Upper lobe of left lung (tissue), 6 donors: ENCODE measurements at places on chromosomes 5 and 9. TPM values are rescaled to one million over a fixed set of nuclear protein-coding genes. Genes with fewer than 3 reads are reported as not detected.
A peak's percentile ranks its signal among the peaks of the same experiment; 100 is the strongest.

The ARAP3 gene
- total RNA-seq, result 43.0 TPM

The FYB1 gene
- total RNA-seq, result 42.1 TPM

The FCN1 gene
- total RNA-seq, result 15.6 TPM

The ALDOB gene
- total RNA-seq, result not detected

The ADRB2 gene
- 77.4 TPM for total RNA-seq

The ALDH1B1 gene
- total RNA-seq, result 16.1 TPM

The GGTA1 gene
- 8.7 TPM for total RNA-seq

The PTBP3 gene
- 82.6 TPM for total RNA-seq

GRCh38 chr5:109611505-109611904 is 78.2 kb upstream of the MAN2A1 start:
- no peak for DNase-seq

GRCh38 chr5:1409381-1410110 is 35.7 kb downstream of the SLC6A3 start:
- DNase-seq, result no peak

DNA sequence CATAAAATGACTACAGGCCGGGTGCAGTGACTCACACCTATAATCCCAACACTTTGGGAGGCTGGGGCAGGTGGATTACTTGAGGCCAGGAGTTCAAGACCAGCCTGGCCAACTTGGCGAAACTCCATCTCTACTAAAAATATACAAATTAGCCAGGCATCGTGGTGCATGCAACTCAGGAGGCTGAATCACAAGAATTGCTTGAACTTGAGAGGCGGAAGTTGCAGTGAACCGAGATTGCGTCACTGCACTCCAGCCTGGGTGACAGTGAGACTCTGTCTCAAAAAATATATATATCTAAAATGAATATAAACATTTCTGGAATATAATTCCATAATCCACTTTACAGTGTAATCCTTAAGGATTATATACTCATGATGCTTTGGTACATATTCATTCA is 66.5 kb downstream of the TEX10 start:
- no peak for DNase-seq

DNA sequence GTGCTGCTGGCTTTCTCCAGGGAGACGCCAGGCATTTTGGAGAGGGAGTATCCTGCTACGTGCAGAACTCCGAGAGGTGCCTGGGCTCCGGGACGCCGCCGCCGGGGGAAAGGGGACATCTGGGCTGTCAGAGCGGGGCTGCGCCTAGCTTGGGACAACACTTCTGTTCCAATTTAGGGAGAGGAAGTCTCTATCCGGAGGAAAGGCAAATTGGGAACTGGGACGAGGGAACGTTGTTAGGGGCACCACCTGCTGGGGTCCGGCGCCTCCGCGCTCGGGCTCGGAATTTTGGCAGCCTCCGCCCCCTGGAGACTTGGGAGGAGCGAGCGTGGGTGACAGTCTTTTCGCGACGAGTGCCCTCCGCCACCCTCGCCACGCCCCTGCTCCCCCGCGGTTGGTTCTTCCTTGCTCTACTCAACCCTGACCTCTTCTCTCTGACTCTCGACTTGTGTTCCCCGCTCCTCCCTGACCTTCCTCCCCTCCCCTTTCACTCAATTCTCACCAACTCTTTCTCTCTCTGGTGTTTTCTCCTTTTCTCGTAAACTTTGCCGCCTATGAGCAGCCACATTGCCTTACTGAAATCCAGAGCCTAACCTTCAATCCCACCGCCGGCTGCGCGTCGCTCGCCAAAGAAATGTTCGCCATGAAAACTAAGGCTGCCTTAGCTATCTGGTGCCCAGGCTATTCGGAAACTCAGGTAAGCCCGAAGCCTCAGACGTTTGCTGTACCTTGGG is 1.6 kb downstream of the TSLP start:
- DNase-seq, result peak; percentile 90

DNA sequence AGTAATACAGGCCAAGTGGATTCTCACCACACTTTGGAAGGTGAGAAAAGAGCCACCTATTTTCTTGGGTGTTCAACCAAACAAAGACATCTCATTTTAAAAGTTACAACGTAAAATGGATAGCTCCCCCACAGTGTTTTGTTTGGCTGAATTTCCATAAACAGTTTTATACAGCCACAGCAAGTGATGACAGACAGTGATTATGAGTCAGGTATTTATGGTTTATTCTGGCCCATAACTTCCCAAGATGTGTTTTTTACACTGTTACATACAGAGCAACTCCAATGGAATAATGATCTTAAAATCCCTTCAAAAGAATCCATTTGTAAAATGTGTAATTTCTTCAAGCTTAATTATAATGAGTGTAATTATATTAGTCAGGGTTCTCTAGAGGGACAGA is 421.3 kb downstream of the TLE1 start:
- DNase-seq, result no peak

- no peak for DNase-seq
Measured at GRCh38 chr9:111992523-111992922, 95.9 kb downstream of the UGCG start.

DNA sequence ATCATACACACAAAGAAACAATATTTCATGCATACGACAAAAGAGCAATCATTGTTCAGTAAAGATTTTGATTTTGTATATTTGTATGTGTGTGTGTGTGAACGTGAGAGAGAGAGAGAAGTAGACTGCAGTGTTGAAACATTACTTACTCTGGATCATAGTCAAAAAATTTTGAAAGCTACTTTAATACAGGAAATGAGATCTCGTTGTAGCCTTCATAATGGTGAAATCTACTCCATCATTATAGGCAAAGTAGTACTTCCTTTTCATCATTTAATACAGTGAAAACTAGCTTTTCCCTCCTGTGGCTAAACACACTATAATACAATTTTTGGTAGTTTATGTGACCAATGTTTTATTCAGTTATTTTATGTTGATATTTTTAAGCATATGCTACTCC is 1427.7 kb upstream of the C9orf72 start:
- DNase-seq, result no peak

DNA sequence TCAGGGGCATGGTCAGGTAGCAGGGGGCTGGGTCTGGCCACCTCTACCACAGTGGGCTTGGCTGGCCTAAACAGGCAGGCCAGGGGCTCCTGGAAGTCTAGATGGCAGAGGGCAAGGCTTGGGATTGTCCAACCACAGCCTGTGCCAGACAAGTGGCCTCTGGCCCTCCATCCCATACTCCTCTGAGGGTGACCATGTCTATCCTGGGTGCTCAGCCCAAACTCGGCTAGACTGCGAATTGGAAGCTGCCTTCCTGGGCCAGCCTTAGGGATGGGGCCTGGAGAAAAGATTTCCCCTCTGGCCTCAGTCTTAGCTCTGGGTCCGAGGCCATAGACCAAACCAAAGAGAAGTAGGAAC is 110.5 kb downstream of the PHF2 start:
- DNase-seq, result no peak

- no peak for DNase-seq
Measured at GRCh38 chr9:111516061-111516465, 8.9 kb upstream of the ZNF483 start.

- no peak for DNase-seq
Measured at GRCh38 chr5:11928909-11929308, 24.7 kb upstream of the CTNND2 start.

- DNase-seq, result no peak
Measured at GRCh38 chr9:133701321-133701980, 36.7 kb downstream of the SARDH start.

DNA sequence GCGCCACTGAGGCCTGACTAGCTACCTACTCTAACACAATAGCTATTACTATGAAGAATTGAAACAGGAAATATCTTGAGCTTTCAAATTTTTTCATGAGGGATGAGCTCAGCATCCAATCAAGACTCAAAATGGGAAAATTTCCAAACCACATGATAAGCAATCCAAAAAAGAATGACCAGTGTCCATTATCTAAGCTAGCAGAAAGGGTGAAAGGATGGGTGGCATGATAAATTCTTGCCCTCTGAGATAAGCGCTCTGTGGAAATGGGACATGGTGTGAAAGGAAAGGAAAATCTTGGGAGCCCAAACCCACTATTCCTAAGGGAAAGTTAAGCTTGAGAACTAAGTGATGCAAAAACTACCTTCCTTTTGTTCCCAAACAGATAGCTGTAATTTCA is 170.2 kb upstream of the NREP start:
- no peak for DNase-seq

DNA sequence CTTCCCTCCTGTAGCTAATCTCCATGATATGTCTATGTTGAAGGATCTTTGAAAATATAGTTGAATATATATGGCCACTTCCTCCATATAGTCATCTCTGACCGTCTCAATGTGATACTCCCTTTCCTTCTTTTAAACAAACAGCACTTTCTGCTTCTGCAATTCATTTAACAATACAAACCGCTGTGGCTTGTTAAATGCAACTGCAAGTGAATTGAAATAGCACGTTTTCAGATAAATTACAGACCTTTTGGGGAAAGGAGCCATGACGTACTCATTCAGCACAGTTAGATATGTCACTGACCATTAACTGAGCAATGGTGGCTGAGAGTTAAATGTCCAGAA is 82.5 kb downstream of the FBXO38 start:
- DNase-seq, result no peak

GRCh38 chr5:110304176-110304575 is 422.3 kb downstream of the TMEM232 start:
- DNase-seq, result no peak

- DNase-seq, result no peak
Measured at GRCh38 chr9:93091453-93092081, 4.5 kb upstream of the CARD19 start.

DNA sequence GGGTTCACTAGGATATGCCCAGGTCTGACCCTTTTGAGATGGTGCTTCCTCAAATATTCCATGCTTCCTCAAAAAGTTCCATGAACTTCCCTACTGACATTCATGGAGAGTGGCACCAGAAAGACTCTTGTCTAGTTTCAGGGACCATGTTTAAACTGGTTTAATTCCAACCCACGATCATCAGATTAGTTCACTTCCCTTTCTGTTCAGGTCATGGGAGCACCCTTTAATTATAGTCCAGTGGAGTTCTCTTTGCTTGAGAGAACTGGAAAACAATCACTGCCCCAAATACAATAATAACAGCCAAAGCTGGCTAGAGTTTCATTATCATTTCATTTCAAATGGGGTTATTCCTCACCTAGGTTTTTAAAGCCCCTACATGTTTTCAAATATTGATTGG is 9.7 kb upstream of the ERBIN start:
- no peak for DNase-seq

DNA sequence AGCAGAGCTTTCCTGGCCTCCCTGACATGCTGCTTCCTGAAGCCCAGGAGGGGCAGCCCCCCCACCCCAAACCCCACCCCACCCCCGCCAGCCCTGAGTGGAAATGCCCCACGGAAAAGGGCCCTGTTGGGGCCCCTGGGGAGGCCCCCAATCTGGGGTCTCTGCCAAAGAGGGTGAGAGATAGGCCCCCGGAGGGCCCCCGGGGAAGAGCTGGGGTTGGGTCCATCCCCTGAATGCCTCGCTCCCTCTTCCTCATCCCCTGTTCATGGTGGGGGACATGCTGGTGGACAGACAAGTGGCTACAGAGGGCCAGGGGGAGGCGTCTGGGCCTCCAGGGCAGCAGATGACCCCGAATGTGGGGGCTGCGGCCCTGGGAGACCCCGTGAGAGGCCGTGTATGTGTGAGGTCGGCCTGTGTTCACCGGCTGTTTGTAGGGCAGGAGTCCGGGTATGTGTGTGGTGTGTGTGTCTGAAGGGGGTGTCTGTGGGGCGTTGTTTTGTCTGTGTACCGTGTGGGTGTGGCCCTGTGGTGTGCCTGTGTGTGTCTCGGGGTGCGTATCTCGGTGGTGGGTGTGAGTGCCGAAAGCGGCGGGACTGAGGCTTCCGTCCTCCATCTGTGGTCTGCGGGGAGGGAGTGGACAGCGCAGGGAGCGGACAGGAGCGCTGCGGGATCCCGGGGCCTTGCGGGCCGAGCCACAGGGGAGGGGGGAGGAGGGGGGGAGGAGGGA is 11.3 kb downstream of the C9orf50 start:
- peak; percentile 73 for DNase-seq

DNA sequence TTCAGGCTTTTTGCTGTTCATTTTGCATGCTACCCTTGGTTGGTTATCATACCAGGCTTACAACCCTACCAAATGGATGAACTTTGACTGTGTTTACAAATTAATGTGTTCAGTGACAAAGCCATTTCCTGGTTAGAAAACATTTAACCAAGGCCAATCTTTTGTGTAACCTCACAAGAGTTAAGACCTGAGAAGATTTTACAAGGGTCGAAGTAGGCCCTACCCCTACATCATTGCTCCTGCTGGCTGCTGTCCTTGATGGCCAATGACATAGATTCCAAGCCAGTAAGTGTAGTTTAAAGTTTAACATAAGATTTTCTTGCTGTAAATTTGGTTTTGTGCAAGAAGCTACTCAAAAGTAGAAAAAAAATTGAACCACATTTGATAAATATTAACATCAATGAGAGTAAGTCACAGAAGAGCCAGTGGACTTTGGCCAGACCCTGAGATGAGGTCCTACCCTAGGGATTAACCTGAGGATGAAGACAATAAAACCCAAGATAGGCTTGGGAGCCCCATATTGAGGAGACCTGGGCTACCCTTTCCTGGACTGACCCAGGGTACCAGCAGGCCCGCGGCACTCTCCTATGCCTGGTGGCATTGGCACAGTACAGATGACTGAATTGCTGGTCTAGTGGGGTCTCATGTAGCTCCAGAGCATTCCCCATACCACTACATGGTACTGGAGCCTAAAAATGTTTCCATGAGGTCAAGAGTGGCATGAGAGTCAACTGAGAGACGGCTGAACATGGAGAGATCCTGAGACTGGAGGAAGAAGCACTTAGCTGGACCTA is 8.3 kb downstream of the C1QTNF3 start:
- no peak for DNase-seq
